Stimulated activated CD4-positive, alpha-beta T cell treated with anti-CD3 and anti-CD28 coated beads, TNF-alpha, amount 100 ng/mL, for 4 hours (primary cell): ENCODE measurements at places on chromosomes 2 and 18.

DNA sequence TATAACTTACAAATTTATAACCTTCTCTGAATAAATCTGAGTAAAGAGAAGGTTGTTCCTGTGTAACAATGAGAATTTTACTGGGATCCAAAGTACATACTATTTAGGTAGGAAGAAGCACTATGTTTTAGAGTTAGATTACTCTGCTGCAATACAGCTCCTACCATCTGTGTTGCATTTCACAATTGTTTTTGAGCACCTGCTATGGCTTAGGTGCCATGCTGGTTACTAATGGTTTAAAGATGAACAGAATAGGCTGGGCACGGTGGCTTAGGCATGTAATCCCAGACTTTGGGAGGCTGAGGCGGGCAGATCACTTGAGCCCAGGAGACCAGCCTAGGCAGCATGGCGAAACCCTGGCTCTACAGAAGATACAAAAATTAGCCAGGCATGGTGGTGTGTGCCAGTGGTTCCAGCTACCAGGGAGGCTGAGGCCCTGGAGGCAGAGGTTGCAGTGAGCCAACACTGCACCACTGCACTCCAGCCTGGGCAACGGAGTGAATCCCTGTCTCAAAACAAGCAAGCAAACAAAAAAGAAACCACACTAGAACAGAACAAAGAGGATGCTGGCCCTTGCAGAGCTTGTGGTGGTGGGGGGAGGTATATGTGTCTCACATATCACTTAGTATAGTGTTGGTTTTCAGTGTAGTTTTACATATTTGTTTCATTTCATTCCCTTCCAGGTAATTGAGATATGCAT, 56.7 kb downstream of the SPTBN1 start:
- DNase-seq: no peak

GRCh38 chr2:37219046-37219445, 12.3 kb downstream of the CEBPZ start:
- DNase-seq: no peak

GRCh38 chr2:23351388-23352141, 33.4 kb upstream of the KLHL29 start:
- DNase-seq: peak; percentile 4

DNA sequence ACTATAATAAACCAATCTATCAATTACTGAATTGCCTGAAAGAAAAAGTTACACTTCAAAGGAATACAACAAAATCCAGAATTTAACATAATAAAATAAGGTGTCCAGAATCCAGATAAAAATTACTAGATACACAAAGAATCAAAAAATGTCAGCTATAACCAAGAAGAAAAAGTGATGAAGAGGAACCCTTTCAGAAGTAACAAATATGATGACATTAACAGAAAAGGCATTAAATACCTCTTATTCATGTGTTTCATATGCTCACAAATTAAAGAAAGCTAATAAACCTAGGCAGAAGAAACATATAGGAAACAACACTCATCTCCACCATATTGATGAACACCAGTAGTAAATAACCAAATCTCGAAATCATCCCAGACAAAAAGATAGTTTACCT, 722.8 kb downstream of the ADCYAP1 start:
- DNase-seq: no peak

DNA sequence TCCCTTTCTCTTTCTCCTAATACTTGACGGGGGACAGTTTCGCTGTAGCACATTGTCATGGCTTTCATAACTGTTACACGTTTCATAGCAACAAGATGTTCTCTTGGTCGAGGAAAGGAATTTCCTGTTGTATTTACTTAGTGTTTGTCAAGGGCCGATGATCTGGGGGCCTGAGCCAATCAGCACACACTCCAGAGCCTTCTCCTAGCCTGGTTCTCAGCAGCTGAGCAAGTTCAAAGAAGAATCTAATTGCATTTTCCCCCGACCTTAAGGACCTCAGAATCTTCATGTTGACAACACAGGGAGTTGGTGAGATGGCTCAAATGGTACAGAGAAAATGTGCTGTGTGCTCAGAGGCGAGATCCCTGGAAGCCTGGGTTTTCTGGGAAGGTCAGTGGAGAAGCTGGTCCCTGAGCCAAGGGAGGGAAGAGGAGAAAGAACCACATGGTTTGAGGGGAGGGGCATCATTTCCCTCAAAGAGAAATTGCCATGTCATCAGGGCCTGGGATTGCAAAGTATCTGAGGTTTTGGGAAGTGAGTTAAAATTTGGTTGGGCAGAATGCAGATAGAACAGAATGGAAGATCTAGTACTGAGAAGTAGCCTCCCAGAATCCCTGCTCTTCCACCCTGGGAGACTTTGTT, 76.9 kb upstream of the AGAP1 start:
- no peak for DNase-seq

GRCh38 chr2:169775354-169775753, 23.3 kb upstream of the SSB start:
- DNase-seq: no peak

- DNase-seq: no peak
Measured at GRCh38 chr18:46437061-46437460, 220.0 kb downstream of the LOXHD1 start.

GRCh38 chr2:212940816-212941215, 210.6 kb downstream of the IKZF2 start:
- DNase-seq: no peak

- no peak for DNase-seq
Measured at GRCh38 chr2:9057939-9058761, 54.7 kb upstream of the MBOAT2 start.

DNA sequence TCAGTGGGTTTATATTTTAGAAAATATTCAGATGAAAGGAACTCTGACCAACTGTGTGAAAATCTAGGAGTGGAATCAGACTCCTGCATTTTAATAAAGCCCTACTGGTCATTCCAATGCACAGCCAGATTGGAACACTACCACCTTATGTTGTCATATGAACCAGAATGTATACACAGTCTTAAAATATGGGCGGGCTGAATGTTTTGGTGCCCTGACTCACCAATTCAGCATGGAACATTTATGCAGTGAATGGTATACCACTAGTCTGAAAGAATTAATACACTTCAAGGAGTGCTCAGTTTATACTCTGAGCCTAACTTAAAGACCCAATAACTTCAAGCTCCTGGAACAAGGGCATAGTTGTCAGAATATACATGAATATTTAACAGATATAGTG, 280.9 kb upstream of the TCF4 start:
- no peak for DNase-seq

DNA sequence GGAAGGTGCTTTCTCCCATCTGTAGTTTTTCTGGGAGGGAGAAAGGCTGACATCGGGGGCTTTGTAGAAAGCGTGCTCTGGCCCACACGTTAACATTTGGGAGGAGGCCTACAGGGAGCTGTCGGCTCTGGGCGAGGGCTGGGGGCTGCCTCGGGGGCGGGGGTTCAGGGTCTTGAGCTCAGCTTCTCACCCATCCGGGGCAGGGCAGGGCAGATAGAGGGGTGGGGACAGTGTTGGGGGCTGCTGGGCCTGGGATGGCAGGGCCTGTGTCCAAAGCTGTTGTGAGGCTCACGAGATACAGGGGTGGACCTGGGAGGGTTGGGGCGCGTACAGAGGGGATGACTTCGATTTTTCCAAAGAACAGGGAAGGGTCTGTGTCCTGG, 27.0 kb downstream of the NFATC1 start:
- no peak for DNase-seq

DNA sequence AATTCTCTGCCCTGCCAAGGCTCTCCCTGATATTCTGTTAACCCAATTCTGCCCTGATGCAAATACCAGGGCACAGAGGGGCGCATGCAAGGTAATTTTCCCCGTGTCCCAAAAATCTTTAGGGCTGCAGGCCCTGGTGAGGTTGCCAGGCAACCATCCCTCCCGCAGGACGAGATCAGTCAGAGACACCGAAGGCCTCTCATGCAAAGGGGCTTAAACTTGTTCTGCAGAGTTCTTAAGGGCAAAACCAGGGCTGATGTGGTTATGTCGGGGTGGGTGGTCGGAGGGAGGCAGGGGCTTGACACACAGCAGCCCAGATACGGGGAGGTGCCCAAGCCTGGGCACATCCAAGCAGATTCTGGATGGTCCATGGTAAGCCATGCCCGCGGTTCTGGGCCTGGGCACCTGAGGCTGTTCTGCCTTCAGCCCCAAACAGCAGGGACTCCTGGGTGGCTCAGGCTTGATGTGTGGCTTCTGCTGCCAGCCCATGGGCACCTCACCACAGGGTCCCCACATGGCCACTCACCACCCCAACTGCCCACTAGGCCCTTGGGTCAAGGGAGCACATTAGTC, 27.2 kb downstream of the STEAP3 start:
- DNase-seq: no peak

GRCh38 chr18:57846258-57846657, 43.1 kb upstream of the ATP8B1 start:
- DNase-seq: no peak

DNA sequence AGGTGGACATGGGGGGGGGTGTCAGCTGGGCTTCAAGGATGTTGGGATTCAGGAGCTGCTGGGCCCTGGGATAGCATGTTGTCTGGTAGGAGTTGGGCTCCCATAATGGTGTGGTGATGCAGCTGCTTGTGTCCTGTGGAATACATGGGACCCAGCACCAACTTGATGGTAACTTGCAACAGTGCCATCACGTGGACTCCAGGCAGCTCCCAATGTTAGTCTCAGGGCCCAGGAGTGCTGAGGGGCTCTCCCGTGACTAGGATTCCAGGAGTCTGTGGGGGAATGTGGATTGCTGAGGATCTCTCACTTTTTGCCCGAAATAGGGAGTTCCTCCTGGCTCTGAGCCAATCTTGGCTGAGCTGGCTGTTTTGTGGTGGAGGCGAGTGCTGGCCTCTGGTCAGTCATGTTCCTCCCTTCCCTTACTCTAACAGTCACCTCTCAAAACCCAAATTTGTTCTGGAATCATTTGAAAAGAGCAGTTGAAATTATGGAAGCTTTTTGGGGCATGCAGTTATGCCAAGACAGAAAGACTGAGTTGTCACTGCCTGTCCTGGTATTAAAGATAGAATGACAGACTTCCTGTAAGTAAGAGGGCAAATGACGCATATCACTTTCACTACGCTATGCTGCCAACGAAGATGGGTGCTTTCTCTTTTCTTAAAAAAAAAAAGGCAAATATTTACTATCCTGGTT, 607.1 kb downstream of the ADCYAP1 start:
- DNase-seq: no peak

- DNase-seq: no peak
Measured at GRCh38 chr18:12155996-12156395, 62.4 kb downstream of the ANKRD62 start.

DNA sequence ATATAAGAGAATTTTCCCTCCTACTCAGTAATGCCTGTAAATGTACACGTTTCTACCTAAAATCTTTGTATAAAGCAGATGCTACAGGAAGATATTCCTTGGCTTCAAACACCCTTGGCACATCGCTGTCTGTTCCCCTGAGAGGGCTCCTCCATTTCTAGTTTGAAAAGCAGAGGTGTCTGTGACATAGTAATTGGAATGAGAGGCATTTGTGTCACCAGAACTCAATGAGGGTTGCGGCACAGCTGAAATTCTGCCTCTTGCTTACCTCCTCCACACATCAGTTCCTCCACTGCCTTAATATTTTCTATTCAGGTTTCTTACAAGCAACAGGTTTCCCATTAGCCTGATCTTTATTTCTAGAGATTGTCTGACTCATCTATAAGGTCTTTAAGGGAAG, 359.9 kb upstream of the DCC start:
- no peak for DNase-seq

- no peak for DNase-seq
Measured at GRCh38 chr18:41905786-41906527, 49.1 kb upstream of the PIK3C3 start.

DNA sequence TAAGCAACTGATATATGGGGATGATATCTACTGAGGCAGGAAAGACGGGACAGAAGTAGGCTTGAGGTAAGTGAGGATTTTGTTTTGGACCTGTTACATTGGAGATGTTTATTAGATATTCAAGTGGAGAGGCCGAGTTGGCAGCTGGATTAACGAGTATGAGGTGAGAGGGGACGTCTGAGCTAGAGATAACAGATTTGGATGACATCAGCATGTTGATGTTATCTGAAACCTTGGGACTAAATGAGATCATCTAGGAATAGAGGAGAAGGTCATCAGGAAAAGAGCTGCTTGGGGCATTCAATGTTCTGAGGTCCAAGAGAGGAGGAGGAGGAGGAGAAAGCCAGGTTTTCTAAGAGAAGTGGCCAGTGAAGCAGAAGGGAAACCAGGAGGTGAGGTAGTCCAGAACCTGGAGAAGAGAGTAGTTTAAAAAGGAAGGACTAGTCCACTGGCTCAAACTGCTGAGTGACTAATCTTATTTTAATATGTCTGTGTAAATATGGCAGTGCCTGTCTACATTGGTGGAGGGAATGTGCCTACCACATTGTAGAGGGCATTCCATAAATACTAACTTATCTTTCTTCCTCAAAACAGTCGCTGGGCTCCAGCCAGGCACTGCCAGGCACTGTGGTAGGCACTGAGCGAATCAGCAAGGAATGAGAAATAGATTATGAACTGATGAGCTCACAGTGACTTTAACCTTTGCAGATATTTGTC, 488.3 kb downstream of the DLGAP1 start:
- DNase-seq: no peak

DNA sequence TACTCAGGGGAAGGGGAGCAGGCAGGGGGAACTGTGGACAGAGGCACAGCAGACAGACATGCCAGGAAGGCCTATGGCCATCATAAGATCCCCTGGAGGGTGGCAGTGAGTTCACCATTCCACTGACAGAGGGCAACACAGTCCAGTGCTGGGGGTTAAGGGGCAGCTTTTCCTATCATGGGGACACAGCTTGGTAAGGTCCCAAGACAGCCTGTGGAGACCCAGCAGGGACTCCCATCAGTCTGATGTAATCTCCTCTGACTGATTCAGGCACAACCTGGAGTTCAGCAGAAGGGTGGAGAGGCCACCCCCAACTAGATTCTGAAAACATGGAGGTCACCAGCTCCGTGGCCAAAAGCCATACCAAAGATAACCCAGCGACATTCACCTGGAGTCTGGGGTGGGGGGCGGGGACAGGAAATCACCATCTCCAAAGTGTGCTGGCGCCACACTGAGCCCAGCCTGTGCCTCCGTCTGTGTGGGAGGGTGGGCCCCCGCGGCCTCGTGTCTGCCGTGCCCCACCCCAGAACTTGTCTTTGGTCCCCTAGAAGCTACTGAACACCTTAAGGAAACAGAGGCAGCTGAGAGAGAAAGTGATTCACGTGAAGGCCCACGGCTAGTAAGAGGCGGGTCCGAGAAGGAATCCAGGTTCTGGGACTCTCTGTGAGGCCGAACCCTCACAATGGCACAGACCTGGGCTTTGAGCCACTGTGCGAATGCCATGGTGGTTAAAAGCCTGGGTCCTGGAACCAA, 28.6 kb downstream of the DNMT3A start:
- peak; percentile 40 for DNase-seq

- no peak for DNase-seq
Measured at GRCh38 chr2:237042101-237042500, 43.6 kb upstream of the COPS8 start.
